ENCODE measurements at places on chromosomes 13 and 19. TPM values are rescaled to one million over a fixed set of nuclear protein-coding genes. Genes with fewer than 3 reads are reported as not detected.

DNA sequence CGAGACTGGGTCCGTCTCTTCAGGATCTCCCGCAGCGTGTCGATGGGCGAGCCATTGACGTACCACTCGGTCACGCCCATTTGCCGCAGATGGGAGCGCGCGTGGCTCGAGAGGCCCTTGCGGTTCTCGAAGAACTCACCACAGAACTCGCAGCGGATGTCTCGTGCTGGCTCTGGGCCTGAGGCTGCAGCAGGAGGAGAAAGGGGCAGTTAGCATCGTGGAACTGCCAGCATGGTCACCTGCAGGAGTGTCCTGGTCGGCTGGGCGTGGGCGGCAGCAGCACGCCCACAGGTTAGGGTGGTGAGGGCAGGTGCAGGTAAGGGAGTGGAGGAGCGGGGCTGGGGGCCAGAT, 8.5 kb upstream of the AKAP8L start:
- peaks cover 20% of the 10 kb centered on the region for H3K4me1 ChIP-seq
- no peak overlapping the region for H3K27ac ChIP-seq
- no peaks in the 10 kb centered on the region for H3K27me3 ChIP-seq
- H3K4me3 ChIP-seq: no peak overlapping the region
- peaks cover 45% of the 10 kb centered on the region for H3K36me3 ChIP-seq
- no peak for DNase-seq

GRCh38 chr19:40033989-40034560, 22.0 kb downstream of the ZNF780B start:
- H3K4me3 ChIP-seq: no peak overlapping the region
- no peaks in the 10 kb centered on the region for H3K4me1 ChIP-seq
- peaks cover 49% of the 10 kb centered on the region for H3K36me3 ChIP-seq
- H3K27me3 ChIP-seq: no peaks in the 10 kb centered on the region

GRCh38 chr13:50594276-50595051, 249.0 kb downstream of the DLEU7 start:
- H3K27ac ChIP-seq: peak overlapping the region; percentile 91
- peak; percentile 27 for DNase-seq
- peaks cover 38% of the 10 kb centered on the region for H3K4me1 ChIP-seq
- H3K36me3 ChIP-seq: no peaks in the 10 kb centered on the region

DNA sequence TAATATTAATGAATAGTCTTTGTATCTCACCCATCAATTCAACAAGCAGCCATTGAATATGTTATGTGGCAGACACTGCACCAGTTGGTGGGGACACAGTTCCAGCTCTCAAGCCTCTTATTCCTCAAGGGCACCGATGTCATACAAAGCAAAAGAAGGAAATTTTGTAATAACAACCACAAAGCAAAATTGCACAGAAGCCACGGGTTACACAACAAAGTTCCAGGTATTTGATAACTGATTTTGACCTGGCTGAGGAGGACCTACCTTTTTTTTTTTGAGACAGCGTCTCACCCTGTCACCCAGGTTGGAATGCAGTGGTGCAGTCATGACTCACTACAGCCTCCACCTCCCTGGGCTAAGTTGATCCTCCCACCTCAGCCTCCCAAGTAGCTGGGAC, 266.7 kb downstream of the FOXO1 start:
- no peaks in the 10 kb centered on the region for H3K27me3 ChIP-seq
- H3K4me1 ChIP-seq: peaks cover 15% of the 10 kb centered on the region
- DNase-seq: no peak
- no peak overlapping the region for H3K4me3 ChIP-seq

Gene ZNF154
- total RNA-seq: 5.0 TPM

Gene HS6ST3
- total RNA-seq: not detected

Gene FOXO1
- total RNA-seq: 46.5 TPM

All from activated CD4-positive, alpha-beta T cell treated with anti-CD3 and anti-CD28 coated beads, Interleukin-2, amount 10 ng/mL, durations not matched to agents 7 days and 5 days (primary cell).